ENCODE measurements at places on chromosomes 1 and 21.

DNA sequence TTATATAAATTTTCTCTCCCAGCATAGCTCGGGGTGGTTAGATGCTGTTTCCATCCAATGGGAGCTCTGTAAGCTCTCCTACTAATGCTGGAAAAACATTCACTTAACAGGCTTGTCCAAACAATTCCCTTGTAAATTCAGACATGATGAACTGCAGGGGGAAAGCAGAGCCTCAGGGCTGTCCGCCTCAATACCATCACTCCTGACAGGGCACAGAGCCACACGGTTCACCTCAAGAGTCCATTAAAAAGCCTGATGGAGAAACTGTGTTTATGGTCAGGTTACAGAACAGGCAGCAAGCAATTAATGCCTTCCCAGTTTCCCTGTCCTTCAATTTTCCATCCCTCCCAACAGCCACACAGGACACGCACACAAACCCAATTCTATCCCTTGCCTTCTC, 171.0 kb downstream of the BRINP2 start:
- DNase-seq: no peak

- no peak for DNase-seq
Measured at GRCh38 chr1:236700903-236701302, 14.6 kb downstream of the ACTN2 start.

GRCh38 chr1:63674238-63674864, 81.1 kb downstream of the PGM1 start:
- no peak for DNase-seq

DNA sequence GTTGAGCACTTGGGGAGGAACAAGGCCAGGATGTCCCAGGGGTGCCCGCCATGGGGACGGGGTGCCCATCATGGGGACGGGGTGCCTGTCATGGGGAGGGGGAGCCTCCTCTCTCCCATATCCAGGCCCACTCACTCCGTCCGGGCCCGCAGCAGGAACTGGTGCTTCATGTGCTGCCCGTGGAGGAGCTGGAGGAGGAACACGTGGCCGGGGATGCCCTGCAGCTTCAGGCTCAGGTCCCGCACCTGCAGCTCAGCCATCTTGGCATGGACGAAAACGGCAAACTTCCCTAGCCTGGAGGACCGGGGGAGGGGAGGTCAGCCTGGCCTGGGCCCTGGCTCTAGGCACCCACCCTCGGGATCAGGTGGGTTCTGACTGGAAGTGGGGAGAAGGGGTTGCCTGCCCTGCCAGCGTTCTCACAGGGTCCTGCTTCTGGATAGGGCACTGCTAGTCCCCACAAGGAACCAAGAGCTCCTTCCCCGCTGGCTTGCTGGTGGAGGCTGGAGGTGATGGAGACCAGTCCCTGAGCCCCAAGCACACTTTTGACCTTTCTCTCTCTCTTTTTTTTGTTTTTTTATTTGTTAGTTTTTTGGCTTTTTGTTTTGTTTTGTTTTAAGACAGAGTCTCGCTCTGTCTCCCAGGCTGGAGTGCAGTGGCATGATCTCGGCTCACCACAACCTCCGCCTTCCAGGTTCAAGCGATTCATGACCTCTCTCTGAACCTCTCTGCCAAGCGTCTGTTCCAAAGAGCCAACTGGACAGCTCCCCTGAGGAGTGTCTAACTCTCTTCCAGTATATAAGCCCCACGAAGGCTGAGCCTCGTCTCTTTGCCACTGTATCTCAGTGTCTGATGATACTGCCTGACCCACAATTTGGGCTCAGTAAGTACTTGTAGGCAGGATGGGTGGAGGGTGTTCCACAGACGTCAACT, 9.9 kb downstream of the ARHGEF19 start:
- DNase-seq: no peak

- no peak for DNase-seq
Measured at GRCh38 chr1:219412772-219413171, 200.1 kb downstream of the ZC3H11B start.

- no peak for DNase-seq
Measured at GRCh38 chr1:52414942-52415341, 10.5 kb downstream of the PRPF38A start.

GRCh38 chr1:35544976-35545375, 12.2 kb downstream of the KIAA0319L start:
- DNase-seq: no peak

DNA sequence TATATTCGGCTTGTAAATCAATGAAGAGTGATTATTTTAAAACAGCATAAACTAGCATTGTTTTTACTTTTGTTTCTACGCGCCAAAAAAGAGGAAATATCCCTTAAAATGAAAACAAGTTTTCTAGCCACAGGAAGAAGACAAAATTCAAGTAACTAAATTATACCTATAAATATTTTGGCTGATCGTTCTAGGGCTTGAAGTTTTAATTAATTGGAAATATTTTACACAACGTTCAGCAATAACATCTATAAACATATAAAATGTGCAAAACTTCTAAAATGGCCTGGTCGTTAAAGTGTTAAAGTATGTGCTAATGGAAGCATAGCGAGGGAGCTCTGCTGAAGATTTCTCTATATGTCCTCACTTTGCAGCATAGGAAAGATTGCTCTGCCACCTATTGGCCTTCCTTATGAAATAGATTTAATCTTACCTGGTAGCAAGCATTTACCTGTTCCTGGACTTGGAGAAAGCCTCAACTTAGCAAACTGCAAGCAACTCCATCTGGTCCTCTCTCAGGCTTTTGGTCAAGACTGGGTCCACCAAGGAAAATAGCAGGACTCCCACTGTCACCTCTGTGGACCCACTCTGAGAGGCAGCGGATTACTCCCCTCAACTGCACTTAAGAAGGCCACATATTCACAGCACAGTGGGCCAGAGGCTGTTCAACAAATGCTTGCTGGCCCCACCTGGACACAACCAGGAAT, 351.3 kb upstream of the RUNX1 start:
- no peak for DNase-seq

GRCh38 chr1:211378844-211379243, 52.2 kb downstream of the TRAF5 start:
- DNase-seq: no peak

GRCh38 chr1:33367485-33368405, 46.8 kb upstream of the A3GALT2 start:
- DNase-seq: peak; percentile 90

- no peak for DNase-seq
Measured at GRCh38 chr21:35582731-35583130, 477.6 kb downstream of the SETD4 start.

- no peak for DNase-seq
Measured at GRCh38 chr1:91621907-91622306, 121.3 kb downstream of the CDC7 start.

DNA sequence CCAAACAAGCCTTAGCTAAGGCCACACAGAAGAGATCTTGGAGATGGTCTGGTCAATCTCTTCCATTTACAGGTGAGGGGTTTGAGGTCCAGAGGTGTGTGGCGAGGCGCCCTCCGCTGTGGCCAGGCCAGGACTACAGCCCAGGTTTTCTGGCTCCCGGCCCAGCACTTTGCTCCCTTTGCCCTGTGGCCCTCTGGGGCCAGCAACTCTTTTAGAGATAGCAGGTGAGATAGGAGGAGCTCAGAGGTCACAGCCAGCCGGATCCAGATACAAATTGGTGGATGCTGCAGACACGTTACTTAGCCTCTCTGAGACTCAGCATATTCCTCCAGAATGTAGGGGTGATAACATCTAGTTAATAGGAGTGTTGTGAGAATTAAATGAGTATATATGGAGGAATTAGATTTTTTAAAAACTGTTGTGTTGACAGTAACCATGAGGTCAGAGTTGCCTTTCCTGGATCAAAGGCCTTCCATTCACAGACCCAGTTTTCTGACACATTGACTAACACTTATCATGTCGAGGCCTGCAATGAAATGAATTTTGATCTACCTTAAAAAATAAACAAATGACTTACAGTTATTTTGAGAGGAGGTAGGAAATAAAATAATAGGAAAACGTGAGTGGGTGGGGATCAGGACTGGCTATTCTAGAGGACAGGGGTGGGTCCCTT, 16.6 kb downstream of the TEX35 start:
- DNase-seq: no peak

DNA sequence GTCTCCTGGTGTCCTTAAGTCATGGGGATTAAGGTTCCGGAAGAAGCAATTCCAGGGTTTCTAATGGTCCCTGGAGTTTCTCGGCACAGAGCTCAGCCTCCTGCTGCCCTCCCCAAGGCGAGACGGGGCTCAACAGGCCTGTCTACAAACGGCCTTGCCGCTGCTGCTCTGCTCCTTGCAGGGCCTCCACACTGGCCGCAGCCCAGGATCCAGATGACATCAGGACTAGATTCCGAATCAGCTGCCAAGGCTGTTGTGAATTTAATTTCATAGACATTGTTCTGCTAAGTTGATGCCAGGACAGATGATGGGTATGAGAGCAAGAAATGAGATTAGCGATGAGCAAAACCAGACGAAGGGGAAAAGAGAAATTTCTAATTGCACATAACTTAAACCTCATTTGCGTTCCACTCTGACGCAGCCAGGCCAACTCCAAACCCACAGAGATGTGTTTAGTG, 103.6 kb upstream of the BACE2 start:
- DNase-seq: no peak

DNA sequence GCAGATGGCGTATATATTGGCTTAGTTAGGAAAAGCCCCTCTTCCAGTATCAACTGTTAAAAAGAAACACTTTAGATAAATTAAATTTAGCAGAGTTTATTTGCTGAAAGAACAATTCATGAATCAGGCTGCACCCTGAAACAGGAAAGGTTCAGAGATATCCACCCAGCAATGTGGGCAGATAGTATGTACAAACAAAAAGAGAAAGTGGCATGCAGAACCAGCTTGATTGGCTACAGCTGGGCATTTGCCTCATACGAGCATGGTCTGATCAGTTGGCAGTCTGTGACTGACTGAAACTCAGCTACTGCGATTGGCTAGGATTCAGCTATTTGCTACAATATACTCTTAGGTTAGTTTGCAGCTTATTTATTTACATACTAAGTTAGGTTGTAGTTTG, 98.2 kb downstream of the ZC3H11B start:
- no peak for DNase-seq

DNA sequence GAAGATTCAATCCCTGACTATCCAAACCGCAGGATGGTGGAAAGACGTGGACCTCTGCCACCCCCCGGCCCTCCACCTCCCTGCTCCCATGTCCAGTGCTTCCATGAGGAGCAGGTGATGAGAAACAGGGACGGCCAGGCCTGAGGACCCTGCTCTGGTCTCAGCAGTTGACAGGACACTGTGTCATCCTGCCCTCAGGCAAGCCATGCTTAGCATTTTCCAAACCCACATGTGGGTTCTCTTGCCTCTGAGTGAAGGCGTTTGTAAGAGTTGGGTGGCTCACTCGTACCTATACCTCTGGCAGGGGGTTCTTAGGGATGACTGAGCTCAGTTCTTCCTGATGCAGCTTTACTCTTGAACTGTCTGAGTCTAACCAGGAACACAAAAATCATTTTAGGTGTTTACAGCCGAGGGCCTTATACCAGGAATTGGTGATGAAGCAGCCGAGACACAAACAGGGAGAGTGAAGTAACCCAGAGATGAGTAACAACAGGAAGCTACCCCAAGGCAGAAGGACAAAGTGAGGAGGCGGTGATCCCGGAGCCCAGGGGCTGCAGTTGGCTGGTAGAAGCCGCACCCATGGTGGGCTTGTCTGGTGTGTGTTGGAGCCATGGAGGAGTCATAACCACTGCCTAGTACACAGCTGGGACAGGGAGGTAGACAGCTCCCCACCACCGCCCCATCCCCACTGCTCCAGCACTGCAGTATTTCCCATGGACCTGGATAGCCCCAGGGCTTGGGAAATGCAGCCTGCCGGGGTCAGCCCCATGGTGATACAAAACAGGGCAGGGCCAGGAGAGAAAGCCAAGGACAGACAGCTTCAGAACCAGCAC, 21.4 kb downstream of the MYBPH start:
- DNase-seq: no peak

- DNase-seq: no peak
Measured at GRCh38 chr21:41923631-41924367, 30.0 kb downstream of the C2CD2 start.

Measured in activated naive CD4-positive, alpha-beta T cell treated with anti-CD3 and anti-CD28 coated beads, Interleukin-2, amount 50 U/mL, for 72 hours (primary cell).